T-helper 17 cell (primary cell): ENCODE measurements at places on chromosomes 2 and 18.

- no peak for DNase-seq
Observed at GRCh38 chr2:20419007-20419576, 27.8 kb upstream of the RHOB start.

DNA sequence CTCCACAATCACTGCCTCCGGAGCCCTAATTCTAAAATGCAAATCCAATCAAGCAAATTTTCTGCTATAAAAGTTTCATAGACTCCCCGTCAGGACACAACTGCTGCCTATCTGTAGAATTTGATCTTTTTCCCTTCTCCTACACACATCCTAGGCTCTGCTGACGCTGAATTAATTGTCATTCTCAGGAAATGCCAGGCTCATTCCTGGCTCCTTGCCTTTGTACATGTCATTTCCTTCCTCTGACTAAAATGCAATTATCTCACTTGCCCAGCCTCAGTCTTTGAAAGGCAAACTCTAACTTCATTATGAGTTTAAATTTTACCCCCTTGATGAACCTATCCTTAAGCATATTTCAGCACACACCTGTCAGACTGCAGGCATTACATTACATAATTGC, 844.9 kb upstream of the CRIM1 start:
- no peak for DNase-seq

- DNase-seq = no peak
Observed at GRCh38 chr2:183465048-183465447, 340.8 kb downstream of the NUP35 start.

DNA sequence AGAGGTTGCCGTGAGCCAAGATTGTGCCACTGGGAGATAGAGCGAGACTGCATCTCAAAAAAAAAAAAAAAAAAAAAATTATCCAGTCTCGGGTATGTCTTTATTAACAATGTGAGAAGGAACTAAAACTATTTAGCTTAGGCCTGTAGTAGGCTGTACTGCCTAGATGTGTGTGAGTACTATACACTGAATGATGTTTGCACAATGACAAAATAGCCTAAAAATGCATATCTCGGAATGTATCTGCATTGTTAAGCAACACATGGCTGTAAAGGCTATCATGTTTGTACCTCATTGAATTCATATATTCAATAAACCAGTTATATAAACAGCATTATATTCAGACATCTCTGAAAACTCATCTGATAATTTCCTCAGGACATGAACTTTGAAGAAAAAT, 191.2 kb upstream of the SESTD1 start:
- no peak for DNase-seq

GRCh38 chr2:89844221-89844943, 1152.9 kb downstream of the RPIA start:
- no peak for DNase-seq

DNA sequence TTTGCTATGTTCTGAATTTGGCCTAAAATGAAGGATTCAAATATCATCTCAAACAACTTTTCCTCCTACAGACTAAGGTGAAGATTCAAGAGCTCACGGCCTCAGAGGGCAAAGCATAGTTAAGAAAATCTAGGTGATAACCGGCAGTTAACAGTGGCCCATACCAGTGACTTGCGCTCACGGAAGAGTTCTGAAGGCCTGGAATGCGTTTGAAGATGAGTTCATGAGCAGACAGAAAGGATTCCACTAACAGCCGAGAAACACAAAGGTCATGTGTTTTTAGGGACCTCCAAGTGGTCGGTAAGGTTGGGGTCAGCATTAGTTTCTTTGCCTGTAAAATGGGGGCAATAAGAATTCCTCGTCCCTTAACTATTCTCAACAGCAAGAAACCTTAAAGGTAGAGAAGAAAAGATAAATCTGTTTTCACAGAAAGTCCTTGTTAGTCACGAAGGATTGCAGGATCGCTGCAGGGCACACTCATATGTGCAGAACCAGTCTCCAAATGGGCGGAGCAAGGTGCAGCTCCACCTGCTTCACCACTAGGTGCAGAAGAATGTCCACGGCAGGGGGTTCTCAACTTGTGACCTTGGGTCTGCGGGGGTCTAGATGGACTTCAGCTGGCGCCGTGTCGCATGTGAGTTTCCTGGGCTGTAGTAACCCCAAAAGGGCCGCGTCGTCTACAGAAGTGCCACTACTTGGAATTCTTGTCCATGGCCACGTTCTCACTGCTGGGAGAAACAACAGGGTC, 708 bp upstream of the RPIA start:
- DNase-seq = peak; percentile 19

- DNase-seq = no peak
Observed at GRCh38 chr2:19973466-19973865, 16.4 kb downstream of the WDR35 start.

DNA sequence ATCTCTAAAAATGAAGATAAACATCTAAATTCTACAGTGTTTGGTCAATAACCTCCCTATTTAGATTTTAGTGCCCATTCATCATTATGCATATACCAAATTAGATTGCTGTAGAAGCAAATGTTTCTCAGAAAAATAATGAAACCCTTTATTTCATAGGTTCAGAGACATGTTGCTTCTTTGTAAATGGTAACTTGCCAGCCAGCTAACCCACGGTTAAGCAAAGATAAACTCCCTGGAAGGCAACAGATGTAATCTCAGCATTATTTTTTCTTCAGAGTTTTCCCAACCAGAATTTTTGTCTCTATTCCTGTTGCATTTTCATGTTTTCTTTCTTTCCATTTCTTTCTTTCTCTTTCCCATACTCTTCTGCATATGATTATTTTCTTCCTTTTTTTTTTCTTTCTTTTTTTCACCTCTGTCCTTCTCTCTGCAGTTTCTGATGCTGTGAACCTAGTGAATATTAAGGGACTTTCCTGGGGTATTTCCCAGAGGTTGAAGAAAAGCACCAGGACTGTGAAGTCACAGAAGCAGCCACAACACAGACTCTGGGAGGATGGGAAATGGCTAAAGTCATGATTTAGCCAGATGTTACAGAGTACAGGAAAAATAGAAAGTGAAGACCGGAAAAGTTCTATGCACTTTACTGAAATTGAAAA, 50.0 kb upstream of the DSG1 start:
- DNase-seq = no peak

DNA sequence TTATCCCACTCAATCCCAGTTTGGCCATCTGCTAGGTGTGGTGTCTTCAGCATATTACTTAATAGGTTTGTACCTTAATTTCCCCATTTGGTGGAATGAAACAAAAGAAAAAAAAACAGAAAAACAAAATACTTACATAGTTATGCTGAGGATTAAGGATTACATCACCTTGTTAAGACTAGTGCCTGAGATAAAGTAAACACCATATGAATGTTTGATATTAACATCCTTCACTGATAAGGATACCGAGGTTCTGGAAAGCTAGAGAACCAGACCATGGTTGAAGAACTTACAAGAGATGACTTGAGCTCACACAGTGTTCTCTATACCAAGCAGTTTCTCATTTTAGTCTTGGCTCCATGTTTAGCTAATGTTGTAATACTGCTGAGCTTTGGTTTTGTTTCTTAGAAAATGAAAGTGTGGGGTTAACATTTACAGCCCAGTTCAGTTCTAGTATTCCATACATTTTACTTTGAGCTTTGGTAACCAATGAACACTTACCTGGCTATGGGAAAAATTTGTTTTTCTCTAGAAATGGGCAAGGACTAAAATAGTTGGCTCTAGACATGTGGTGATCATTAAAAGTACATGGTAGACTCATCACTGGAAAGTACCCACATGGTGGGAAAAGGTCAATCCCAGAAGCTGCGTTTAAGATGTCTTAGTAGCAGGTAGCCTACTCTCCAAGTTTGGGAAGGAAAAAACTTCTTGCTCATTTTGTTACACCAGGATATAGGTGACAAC, 5.8 kb upstream of the GPD2 start:
- DNase-seq = no peak

GRCh38 chr18:53380063-53380639, 844.3 kb downstream of the MBD2 start:
- DNase-seq = no peak

GRCh38 chr18:48955830-48956261, 5.1 kb upstream of the SMAD7 start:
- no peak for DNase-seq

DNA sequence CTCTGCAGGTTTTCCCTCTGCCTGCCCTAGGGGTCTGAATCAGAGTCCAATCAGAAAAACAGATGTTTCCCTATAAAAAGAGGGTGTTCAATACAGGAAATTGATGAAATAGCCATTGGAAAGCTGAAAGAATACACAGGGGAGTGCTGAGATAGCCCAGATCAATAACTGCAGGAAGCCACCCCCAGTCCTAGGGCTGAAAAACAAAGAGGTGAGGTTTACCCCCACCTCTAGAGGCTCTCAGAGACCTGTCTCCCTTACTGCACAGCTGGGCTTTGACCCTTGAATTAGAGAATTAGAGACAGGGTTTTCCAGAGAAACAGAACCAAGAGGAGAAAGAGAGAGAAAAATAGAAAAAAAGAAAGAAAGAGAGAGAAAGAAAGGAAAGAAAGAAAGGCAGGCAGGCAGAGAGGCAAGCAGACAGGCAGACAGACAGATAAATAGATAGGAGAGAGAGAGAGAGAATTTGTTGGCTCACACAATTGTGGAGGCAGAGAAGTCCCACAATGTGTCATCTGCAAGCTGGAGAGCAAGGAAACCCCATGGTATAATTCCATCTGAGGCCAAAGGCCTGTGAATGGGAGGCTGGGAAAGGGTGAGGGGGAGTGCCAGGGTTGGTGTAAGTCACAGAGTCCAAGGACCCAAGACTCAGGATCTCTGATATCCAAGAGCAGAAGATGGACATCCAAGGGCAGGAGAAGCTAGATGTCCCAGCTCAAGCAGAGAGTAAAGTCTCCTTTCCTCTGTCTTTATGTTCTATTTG, 18.9 kb upstream of the ME2 start:
- DNase-seq = no peak

DNA sequence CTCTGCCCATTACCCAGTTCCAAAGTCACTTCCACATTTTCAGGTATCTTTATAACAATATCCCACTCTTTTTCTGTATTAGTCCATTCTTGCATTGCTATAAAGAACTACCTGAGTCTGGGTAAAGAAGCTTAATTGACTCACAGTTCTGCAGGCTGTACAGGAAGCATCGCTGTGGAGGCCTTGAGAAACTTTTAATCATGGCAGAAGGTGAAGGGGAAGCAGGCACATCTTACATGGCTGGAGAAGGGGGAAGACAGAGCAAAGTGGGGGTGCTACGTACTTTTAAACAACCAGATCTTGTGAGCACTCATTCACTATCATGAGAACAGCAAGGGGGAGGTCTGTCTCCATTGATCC, 85.4 kb upstream of the MAP4K3 start:
- DNase-seq = no peak

DNA sequence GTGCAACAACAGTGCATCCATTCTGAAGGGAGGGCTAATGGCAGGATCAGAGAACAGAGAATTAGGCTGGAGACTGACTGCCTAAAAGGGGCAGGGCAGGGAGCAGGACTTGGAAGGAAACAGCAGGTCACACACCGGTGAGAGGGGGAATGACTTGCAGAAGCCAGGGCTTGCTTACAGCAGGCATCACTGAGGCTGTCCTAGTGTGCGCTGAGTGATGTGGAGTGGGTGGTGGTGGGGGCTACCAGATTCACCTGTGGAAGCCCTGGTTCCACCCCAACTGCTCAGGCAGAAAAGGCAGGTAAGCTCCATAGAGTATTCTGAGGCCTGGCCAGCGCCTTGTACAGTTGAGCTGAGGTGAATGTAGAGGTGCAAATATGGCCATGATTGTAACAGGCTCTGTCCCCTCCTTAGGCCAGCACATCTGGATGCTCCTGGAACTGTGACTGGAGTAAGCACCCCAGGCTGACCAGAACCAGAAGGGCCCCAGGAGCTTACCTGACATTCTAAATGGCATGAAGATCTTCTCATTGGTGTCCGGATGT, 49.4 kb downstream of the SFXN5 start:
- no peak for DNase-seq

- DNase-seq = no peak
Observed at GRCh38 chr2:44943693-44944101, 2.2 kb downstream of the SIX3 start.

GRCh38 chr18:36484591-36484990, 187.1 kb downstream of the FHOD3 start:
- DNase-seq = no peak

- no peak for DNase-seq
Observed at GRCh38 chr2:1867141-1867540, 122.8 kb upstream of the PXDN start.

DNA sequence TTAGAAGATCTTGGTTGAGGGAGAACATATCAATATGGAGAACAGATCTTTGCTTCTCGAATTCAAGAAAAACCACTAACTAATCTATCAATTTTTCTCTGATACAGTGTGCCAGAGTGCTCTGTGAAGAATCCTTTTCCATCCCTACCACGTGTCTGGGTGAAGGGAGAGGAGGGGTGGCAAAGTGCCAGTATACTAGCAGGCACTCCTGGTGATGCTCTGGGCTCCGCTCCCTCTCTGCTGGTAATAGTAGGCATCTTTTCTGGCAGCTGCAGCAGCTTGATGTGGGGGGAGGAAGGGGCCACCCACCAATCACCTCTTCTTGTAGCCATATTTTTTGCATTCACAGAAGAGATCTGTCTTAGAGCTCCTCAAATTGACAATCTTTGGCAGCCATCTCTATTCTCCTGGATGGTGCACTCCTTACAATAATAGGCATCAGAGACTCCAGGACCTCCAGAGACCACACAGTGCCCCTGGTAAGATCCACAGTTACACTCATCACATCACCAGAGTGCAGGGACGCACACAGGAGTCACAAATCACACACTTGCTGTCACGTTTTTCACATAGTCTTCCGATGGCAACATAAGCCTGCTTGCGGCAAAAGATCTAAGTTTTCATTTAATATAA, 15.7 kb downstream of the STK39 start:
- no peak for DNase-seq
